Effector CD8-positive, alpha-beta T cell (primary cell): ENCODE measurements at places on chromosomes 16 and 17.
A peak's percentile ranks its signal among the peaks of the same experiment; 100 is the strongest.

DNA sequence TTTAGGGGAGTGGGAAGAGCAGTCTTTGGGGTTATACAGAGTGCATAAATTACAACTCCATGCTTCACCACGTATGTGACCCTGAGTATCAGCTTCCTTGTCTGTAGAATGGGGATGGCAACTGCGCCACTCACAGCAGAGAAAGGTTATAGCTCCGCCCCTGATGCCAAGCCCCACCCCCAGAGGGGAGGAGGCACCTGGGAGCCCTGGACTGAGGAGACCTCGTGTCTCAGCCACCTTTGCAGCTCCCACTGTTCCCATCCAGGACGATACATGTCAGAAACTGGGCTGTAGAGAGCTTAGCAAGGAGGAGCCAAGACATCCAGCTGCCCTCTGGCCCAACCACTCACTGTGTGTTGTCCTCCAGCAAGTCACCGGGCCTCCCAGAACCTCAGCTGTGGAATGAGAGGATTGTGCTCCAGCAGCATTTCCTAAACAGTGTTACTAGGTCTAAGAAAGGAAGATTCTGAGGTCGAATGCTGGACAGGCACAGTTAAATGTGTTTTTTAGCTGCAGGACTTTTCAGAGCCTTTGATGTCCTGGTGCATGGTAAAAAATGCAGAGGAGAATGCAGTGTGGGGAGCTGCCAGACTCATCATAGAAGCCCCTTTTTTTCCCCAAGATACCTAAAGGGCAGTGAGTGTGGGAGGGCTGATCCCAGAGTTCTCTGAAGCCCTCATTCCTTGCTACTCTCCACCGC lies 49.4 kb downstream of the BEAN1 start:
- DNase-seq, result peak; percentile 7

- DNase-seq, result no peak
Measured at GRCh38 chr16:10162981-10163380, 19.2 kb downstream of the GRIN2A start.

GRCh38 chr16:46649588-46650253 lies 28.5 kb upstream of the SHCBP1 start:
- no peak for DNase-seq

DNA sequence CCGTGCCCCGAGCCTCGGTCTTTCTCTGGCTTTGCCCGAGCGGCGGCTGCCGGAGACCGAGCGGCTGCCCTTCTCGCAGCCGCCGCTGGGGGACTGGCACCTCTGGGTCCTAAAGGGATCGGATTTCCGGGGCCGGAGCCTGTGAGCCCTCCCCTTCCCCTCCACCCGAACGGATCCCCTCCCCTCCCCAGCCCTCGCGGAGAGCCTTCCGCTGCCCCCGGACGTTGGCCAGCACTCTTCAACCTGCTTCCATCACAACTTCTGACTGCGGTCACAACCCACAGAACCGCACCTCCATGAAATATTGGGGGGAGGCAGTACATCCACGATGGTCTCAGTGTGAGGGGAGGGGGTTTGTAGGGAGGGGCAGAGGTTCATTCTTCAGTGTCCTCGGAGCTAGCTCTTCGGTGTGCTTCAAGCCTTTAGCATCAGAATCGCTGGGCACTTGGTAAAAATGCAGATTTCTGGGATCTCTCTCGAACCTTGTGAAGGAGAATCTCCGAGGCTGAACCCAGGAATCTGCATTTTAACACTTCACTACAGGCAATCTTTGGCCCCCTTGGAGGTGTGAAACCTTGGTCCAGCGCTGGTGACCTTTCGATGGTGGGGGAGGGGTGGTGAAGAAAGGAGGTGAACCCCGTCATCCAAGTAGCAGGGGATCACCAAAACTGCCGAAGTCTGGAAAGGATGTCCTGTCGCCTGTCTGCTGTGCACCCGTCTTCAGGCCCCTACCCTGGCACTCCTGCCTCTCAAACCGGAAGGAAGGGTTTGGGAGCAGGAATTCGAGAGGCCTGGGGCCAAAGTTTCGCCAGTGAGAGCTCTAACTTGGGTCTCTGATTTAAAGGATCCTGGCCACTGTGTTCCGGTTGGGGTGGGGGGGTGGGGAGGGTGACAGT lies 812 bp upstream of the PPP1R9B start:
- peak; percentile 70 for DNase-seq

- no peak for DNase-seq
Measured at GRCh38 chr17:40779181-40779909, 3.0 kb downstream of the KRT27 start.

- DNase-seq, result no peak
Measured at GRCh38 chr17:42361781-42362186, 26.5 kb downstream of the STAT3 start.

- no peak for DNase-seq
Measured at GRCh38 chr16:89023621-89024511, 46.9 kb upstream of the CBFA2T3 start.

GRCh38 chr17:45265821-45266220 lies 3.9 kb upstream of the SPATA32 start:
- no peak for DNase-seq

DNA sequence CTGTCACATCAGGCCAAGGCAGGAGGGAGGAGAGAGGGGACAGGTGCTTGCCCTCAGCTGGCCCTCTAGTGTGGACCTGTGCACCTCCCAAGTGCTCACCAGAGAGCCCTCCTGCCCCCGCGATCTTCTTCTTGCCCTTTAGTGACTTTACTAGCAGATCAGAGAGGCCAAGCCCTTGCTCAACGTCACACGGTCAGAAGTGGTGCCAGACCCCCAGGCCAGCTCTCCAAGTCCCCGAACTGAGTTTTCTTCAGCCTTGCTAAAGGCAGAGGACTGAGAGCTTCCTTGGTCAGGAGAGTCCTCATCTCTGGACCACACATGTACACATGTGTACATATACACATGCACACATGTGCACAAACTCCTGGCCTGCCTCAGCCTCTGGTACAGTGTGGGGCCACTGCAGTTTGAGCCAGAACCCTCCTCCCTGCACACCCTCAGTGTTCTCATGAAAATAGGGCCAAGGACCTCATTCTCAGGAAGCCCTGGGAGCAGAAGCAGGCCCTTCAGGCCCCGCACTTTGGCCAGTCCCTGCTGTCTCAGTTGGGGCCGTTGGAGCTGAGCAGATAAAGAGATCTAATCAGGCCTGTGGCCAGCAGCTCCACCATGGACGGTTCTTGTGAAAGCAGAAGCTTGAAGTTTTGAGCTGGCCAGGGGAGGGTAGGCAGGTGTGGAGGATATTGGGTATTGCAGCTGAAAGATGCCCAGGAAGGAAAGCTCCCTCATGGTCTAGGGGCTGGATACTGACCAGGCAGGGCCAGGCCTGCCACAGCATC lies 7.4 kb upstream of the EPX start:
- DNase-seq, result no peak

DNA sequence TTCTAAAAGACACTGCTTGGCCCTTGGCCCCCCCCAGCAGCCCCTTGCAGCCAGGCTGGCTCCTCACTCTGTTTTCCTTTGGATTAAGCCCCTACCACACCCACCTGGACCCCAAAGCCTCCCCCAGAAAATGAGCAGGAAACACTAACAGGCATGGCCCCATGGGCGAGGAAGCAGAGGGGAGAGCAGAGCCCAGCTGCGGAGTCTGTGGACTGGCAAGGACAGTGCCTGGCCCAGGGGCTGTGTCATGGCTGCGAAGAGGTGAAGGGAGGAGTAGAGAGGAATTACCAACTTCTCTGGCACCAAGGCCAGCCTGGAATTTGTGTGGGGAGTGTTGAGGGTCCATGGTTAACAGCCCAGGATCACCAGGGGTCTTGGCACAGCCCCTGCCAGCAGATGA lies 47.4 kb downstream of the MRC2 start:
- DNase-seq, result no peak

DNA sequence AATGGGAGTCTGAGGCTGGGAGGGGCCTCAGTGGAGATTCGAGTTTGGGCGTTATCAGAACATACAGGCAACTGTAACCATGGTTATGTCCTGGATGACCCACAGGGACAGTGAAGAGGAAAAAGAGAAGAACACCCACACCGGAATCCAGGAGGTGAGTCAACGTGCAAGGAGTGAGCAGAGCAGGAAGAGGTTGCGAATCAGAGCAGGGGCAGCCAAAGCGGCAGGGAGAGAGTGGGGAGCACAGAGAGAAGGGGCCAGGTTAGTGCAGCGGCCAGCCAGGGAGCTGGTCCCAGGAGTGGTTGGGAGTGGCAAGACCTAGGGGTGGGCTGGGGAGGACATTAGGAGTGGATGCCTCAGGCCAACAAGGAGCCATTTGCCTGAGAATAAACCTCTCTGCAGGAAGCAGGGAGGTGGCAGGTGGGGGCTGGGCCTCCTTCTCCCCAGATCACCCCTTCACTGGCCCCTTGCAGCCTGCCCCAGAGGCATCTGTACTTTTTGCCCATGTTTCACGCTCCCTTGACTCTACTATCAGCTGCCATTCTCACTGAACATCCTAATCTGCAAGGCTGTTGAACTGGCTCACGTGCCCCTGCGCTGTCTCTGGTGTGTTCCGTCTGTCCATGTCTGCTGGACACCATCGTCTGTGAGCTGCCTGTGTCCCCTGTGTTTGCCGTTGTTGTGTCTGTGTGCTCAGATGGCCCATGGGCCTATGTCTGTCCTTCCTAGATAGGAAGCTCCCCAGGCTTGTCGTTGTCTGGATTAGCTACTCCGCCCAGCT lies 5.1 kb downstream of the KRT13 start:
- no peak for DNase-seq

GRCh38 chr16:14510939-14511799 lies 118.9 kb downstream of the PARN start:
- no peak for DNase-seq

GRCh38 chr17:6815775-6816174 lies 15.8 kb downstream of the TEKT1 start:
- no peak for DNase-seq

DNA sequence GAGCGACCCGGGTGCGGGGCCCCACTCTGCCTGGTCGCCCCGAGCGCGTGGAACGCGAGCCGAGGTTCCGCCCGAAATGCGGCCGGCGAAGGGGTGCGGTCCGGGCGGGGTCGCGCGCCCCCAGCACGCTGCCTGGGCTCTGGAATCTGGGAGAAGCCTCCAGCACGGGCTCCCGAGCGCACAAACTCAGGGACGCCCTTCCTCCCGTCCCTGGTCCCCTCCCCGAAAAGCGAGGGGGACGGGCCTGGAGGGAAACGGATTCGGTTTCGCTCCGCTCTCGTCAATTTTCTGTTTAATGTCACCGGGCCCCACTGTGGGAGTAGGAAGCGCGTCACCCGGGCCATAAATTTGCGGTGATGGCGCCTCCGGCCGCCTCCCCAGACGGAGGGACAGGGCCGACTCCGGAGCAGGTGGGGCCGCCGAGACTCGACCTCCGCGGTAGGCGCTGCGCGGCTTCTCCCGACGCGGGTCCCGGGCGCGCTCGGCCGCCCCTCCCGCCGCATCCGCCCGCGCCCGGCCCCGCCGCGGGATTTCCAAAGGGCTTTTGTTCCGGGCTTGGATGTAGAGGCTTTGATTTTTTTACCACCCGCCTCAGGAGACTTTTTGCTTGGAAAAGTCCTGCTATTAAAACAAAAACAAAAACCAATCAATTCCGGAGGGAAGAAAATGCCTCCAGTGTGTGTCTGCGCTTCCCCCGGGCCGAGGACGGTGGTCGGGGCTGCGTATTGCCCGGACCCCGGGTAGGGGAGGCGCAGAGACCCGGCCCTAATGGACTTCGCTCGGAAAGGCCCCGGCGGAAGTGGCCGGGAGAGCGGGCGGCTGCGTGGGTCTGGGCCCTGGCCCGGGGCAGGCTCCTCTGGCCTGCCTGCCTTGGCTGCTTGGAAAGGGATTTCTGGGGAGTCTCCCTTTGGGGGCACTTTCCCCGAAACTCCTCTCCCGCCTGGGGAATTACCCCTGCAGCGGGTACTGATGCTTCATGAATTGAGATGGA lies 7.9 kb upstream of the BAHCC1 start:
- DNase-seq, result no peak

DNA sequence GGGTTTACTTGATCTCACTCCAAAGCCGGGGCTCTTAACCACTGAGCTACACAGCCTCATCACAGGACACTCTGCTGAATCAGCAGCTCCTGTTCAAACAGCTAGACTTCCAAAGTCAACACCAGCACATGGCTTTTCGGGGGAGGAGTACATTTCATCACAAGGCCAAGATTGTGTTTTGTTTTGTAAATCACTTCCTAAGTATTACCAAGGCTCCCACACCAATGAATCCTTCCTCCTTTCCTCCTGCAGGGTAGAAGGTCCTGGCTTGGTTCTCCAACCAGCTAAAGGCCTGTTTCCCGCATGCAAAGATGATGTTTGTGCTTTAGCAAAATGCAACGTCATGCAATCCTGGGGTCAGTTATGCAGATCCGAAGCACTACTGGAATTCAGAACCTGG lies 152.5 kb downstream of the XYLT1 start:
- no peak for DNase-seq

GRCh38 chr17:4073983-4074830 lies 68.6 kb downstream of the ZZEF1 start:
- no peak for DNase-seq

DNA sequence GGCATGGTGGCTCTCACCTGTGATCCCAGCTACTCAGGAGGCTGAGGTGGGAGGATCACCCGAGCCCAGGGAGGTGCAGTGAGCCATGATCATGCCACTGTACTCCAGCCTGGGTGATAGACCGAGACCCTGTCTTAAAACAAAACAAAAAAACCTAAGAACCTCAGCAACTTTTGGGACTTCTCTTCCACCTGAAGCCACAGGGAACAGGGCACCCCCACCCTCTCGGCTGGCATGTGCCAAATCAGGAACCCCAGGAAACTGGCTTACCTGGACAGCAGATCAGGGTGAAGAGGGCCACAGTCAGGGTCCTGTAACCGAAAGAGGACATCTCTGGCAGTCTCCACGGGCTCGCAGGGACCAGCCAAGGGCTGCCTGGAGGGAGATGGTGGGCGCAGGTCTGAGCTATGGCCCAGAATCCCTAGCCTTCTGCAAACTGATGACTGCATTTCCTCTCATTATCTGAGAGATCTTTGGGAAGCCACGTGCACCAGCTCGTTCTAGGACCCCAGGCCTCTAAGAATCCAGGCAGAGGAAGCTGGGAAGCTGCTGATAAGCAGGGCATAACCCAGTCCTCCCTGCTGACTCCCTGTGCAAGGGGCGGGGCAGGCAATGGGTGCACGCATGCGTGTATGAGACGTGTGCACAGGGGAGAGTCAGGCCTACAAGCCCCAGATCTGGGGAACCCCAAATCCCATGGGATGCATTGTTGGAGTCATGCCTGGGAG lies 8.4 kb downstream of the PRR29 start:
- DNase-seq, result no peak
